ENCODE measurements at places on chromosomes 7 and 10.

- DNase-seq, result no peak
Measured at GRCh38 chr7:134957005-134957404, 29.3 kb upstream of the AGBL3 start.

DNA sequence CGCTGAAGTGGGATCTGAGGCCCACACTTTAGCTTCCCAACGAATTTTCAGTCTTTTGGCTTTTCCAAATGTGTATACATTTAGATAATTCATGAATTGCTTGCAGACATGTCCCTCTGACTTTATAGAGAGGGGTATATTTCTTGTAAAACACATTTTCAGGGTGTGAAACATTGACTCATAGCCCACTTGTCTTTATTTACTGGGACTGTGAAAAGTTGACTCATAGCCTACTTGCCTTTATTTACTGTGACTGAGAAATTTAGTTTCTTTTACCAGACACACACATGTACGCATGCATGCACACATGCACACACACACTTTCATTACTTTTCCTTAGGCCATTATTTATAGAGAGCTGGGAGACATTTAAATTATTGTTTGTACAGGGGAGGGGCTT is 79.1 kb downstream of the VTI1A start:
- no peak for DNase-seq

GRCh38 chr10:52677086-52677485 is 95.5 kb downstream of the MBL2 start:
- DNase-seq, result no peak

DNA sequence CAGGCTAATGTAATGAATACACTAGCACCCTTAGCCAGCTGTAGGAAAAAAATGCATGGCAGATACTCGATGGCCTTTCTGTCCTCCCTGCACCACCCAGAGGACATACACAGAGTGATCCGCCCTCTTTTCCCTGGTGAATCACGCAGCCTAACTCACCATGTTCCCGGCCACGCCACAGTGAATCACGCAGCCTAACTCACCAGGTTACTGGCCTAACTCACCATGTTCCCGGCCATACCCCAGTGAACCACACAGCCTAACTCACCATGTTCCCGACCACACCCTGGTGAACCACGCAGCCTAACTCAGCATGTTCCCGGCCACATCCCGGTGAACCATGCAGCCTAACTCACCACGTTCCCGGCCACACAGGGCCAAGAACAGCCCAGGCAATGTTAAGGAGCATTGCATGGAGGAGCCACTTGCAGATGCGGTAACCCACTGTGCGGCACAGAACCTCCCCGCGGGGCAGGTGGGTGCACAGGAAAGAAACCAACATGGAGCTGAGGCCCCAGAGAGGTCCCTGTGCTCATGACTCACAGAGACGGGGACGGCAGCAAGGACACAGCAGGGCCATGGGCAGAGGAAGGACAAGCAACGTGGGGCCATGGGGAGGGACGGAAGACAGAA is 508.5 kb downstream of the DNAJB6 start:
- DNase-seq, result no peak

- no peak for DNase-seq
Measured at GRCh38 chr10:15744217-15744865, 24.6 kb upstream of the ITGA8 start.

DNA sequence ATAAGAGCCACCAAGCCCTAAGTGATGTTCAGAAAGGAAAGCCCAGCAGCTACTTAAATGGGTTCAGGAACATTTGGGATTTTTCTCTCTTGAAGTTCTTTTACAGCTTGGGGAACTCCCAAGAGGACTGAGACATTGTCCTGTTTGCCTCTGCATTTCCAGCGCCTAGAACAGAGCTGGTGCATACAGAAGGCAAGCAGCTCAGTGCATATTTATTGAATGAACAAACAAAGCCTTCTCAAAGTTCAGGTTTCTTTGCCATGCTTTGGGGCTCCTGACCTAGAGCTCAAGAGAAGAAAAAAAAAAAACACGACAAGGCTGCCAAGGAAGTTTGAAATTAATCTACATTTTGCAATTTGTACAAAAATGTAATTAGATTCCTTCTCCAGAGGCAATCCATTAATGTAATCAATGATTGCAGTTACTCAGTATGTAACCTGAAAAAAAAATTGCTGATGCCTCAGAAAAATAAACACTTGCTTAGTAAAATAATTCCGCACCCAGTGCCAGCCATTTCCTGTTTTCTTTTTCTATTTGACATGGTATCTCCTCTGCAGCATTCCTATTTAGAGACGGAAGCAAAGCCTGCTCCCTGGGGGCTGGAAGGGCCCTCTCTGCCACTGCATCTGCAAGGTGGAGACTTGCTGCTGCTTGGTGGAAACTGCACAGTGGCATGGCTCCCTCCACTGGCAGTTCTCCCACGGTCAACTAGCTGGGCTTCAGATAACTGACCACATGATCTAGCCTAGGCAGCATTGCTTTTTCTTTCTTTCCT is 157.3 kb downstream of the TMEM178B start:
- no peak for DNase-seq

- no peak for DNase-seq
Measured at GRCh38 chr7:129748356-129749109, 137.0 kb downstream of the NRF1 start.

DNA sequence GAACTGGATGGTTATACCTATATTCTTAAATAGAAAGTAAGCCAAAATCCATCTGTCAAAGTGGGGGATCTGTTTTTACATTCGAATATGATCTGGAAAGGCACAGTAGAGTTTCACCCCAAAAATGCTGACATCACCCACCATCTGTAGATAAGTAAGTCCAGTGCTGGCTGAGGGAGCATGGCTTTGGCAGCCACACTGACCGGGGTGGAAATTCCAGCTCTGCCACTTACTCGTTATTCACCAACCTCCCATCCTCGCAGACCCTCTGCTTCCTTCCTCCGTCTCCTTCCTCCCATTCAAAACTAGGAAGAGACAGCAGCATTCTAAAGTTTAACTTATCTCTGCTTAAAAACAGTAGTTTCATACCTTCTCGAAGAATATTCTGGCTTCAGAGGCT is 84.9 kb upstream of the GATA3 start:
- DNase-seq, result no peak

- no peak for DNase-seq
Measured at GRCh38 chr7:129443612-129444011, 9.4 kb downstream of the STRIP2 start.

GRCh38 chr10:74913377-74913979 is 87.1 kb downstream of the KAT6B start:
- DNase-seq, result no peak

GRCh38 chr7:29149036-29149435 is 2.7 kb upstream of the CPVL start:
- DNase-seq, result no peak

DNA sequence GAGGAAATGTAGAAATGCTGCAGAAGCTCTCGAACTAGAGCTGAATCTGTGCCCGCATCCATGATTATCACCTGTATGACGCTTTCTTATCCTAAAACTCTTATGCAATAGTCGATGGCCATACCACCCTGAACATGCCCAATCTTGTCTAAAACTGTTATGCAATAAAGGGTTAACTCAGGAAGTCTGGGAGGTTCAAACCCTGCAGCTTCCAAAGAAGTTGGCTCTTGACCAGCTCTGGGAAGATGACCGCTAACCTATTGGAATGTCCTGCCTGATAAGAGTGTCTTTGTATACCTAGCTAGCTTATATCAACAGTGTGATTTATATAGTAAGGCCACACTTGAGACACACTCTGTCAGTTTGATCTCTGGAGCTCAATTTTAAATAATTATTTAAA is 3.4 kb upstream of the C10orf88 start:
- no peak for DNase-seq

DNA sequence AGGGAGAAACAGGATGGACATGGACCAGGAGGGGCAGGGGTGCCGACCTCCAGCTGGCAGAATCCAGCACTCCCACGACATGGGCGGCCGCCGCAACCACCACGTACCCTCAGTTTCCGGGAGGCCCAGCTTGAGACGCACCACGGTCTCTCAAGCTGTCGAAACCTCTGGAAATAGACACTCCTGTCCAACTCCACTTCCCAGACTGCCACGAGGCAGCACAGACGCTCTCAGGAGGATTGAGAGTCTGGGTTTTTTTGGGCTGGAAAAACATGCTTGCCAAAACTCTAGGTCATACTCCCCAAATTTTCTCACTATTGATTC is 37.9 kb upstream of the PDGFA start:
- no peak for DNase-seq

DNA sequence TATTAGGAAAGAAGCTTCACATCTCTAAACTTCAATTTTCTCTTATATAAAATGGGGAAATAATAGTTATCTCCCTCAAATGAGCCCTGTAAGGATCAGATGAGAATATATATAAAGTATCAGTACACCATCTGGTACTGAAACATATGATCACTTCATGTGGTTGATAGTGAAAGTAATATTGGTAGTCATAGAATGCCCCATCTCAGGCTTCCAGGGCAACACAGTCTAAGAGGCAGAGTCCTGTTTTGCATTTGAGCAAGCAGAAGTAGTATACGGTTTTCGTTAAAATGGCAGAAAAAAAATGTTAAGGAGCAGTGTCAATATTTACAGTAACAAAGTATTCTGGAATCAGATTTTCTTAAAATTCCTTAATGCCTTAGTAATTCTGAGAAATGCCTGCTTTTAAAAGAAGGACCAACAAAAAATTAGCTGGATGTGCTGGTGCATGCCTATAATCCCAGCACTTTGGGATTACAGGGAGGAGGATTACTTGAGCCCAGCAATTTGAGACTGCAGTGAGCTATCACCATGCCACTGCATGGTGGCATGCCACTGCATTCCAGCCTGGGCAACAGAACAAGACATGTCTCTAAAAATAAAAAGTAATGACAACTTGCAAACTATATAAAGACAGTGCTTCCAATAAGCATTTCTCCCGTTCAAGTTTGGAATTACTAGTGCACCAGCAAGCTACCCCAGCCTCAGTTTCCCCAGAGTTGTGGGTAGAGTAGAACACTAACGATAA is 19.8 kb downstream of the KBTBD2 start:
- no peak for DNase-seq

- no peak for DNase-seq
Measured at GRCh38 chr10:17816199-17816598, 7.1 kb downstream of the MRC1 start.

DNA sequence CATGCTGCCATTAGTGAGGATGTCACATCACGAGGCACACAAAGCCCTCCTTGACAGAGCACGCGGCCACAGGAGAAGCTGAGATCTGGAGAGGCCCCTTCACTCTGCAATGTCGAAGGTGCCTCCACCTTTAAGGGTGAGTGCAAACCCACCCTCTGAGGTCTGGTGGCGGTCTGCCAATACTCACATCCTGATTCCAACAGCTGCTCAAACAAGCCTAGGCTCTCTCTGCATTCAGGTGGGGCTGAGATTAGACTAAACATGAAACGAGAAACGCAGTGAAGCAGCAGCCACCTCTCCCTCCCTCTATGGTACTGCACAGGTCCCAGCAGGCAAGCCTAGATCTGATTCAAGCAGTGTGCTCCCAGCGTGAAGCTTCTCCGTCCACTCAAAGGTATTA is 151.8 kb downstream of the TCERG1L start:
- DNase-seq, result no peak

- no peak for DNase-seq
Measured at GRCh38 chr10:78664929-78665553, 403.7 kb upstream of the ZMIZ1 start.

DNA sequence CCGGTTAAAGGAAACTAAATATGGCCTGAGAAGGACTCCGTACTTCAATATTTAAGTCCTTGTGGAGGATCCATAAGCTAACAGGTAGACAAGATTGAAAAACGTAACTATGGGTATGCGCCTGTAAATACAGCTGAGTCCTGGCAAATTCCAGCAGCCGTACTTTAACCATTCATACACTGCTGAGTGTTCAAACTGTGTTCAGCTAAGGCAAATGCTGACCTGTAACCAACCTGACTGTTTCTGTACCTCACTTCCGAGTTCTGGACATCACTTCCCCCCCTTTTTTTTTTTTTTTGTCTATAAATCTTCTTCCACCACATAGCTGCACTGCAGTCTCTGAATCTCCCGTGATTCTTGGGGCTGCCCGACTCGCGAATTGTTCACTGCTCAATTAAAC is 69.1 kb downstream of the SRPK2 start:
- DNase-seq, result no peak

- no peak for DNase-seq
Measured at GRCh38 chr10:76883596-76883995, 754.0 kb downstream of the KCNMA1 start.

- DNase-seq, result no peak
Measured at GRCh38 chr7:951881-952547, 2.5 kb downstream of the ADAP1 start.

GRCh38 chr7:81516898-81517297 is 252.9 kb downstream of the HGF start:
- DNase-seq, result no peak

- peak; percentile 41 for DNase-seq
Measured at GRCh38 chr7:22726907-22727713, at the start of gene IL6. Gene IL6, plus strand, starts transcription at chr7:22727200. Its CDS starts 63 bp downstream, at chr7:22727263.

GRCh38 chr7:131424219-131424822 is 96.6 kb downstream of the MKLN1 start:
- DNase-seq, result peak; percentile 7

GRCh38 chr10:28734938-28735759 is 57.8 kb downstream of the BAMBI start:
- DNase-seq, result no peak

DNA sequence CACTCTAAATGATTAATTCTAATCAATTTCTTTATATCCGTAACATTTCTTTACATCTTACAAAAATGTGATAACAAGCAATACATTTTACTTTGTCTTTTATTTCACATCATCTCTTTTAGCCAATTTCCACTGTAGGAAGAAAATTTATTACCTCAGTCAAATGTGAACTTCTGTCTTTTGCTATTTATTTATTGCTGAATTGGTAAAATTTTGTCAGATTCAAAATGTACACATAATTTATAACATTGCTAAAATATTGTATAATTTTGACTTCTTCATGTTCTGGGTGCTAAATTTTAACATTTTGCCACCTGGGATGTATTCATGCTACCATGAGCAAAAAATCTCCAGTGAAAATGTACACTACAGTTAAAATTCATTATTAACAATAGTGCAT is 158.0 kb downstream of the HGF start:
- no peak for DNase-seq

DNA sequence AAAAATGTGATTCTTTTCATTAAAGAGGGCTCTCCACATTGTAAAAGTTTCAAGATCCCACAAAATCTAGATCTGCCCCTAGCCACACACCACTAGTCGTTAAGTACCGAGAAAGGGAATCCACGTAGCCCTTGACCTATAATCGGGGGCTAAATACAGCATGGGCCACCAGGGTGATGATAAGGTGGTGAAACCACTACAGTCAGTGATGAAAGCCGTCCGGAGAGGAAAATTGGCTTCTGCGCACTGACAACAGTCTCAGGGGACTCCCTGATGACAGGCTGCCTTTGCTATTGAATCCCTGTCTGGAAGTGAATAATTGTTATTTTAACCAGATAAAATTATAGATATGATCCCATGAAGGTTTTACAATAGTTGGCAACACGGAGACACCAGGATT is 4.6 kb downstream of the TECTB start:
- no peak for DNase-seq

GRCh38 chr10:119343011-119343601 is 135.7 kb downstream of the GRK5 start:
- DNase-seq, result peak; percentile 79

Data from NCI-H524 treated with DMSO at 0.1 percent for 48 hours (cell line).